ENCODE measurements at places on chromosomes 5 and 9.
A peak's percentile ranks its signal among the peaks of the same experiment; 100 is the strongest.

DNA sequence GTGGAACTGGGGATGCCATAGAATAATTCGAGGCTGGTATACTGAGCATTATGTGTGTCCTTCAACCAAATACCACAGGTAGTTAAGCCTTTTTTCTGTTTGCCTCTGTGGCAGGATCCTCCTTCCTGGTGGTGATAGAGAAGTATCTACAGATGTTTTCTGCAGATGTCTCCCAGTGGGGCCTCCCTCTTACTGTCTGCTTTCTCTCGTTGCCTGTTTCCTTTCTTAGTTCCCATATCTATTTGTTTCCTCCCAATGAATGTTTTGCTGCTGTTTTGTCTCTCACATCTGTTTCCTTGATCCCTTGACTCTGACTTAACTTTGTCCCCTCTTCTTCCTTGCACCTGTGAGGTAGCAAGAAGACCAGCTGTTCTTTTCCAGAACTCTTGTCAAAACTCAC, 130.9 kb upstream of the NUDT12 start:
- DNase-seq = no peak

- no peak for DNase-seq
These were observed 98.8 kb downstream of the GCNT1 start for GRCh38 chr9:76557674-76558225.

GRCh38 chr5:148791696-148792095, 34.7 kb upstream of the ADRB2 start:
- DNase-seq = no peak

DNA sequence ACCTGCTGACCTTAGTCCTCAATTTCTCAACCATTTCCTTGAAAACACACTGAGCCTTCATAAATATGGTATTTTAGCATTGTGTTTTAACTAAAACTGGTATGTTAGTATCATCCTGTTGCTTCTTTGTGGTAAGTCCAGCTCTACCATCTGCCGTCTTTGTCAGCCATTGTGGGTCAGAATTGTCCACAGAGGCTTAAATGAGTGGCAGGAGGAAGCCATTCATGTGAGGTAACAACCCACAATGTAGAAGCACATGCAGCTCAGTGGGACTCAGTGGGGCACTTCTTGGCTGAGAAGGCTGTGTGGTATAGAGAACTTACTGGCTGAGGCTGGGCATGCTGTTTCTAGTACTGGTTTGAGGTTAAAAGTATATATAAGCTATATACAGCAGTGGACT, 149.2 kb upstream of the NR3C1 start:
- DNase-seq = no peak

DNA sequence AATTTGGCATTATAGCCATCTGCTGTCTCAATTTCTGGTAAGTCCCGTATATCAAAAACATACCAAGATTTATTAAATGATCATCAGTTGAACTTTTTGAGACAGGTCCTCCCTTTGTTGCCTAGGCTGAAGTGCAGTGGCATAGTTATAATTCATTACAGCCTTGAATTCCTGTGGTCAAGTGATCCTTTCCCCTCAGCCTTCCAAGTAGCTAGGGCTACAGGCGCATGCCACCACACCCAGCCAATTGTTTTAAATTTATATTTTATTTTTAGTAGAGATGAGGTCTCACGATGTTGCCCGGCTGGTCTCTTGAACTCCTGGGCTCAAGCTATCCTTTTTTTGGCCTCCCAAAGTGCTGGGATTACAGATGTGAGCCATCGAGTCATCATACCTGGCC, 418.9 kb downstream of the ARHGEF28 start:
- no peak for DNase-seq

DNA sequence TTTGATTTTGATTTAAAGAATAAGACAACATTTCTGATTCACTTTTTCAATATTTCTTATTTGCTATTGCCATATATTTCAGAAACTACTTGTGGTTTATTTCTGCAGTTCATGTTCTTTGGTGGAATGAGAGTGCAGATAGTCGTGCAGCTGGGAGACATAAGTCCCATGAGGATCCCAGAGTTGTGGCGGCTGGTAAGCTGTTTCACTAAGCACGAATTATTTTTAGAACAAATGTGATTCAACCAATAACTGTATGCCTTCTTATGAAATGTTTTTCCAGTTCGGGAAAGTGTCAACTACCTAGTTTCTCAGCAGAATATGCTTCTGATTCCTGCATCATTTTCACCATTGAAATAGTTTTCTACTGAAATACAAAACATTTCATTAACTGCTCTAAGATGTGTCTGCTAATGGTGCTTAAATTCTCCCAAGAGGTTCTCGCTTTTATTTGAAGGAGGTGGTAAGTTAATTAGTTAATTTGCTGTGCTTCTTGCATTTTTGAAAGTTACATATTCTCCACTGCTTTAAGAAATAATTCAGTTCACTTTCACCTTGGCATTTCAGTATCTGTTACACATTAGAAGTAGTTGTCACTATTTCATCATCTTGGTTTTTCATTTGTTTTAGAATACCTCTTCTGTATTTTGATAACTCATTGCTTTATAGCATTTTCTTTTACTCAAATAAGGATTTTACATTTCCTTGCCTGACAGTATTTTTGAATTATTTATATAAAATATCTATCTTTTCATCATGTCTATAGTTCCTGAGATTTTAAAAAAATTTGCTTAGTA, 9.0 kb downstream of the NIPSNAP3B start:
- peak; percentile 46 for DNase-seq

GRCh38 chr5:171207256-171207847, 101.7 kb upstream of the TLX3 start:
- DNase-seq = peak; percentile 28

DNA sequence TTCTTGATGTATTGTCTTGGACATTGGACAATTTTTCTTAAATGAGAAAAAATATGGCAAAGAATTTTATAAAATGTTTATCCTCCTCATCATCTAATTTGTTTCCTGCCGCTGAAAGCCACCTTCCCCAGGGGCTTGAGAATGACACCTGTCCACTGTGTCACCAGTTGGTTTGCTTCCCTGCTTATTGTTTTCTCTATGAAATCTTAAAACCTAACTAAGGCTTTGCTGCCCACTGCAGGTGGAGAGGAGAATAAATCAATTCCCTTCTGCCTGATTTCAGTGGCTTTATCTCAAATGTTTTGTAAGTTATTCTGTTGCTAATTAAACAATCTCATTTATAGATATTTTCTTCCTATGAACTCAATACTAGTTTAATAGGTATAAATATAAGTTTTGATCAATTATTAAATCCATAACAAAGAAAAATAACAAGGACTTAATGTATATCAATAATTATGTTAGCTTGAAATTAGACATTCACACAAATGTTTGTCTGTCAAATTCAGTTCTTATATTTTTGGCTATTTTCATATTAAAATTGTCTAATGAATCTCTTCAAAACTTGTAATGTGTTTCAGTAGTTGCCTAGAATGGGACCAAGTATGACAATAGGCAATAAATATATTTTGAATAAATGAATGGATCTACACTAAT, 822.5 kb downstream of the PTPRD start:
- peak; percentile 58 for DNase-seq

GRCh38 chr9:36152741-36153438, 16.3 kb upstream of the CCIN start:
- DNase-seq = no peak

DNA sequence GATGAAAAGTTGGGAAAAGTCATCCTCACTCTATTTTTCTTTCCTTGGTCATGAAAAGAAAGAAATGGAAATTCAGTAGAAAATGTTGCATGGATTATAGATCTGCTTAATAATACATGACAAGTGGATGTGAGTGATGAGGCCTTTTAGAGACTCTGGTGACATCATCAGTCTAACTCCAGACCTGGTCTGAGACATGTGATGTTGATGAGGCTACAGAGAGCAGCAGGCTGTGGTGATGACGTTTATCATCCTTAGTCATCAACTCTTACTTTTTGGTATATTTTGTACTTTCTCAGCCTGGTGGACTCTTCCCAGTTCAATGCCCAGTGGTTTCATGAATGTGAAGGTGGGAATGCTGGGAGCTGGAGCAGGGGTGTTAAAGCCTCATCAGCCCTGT, 116.4 kb downstream of the TTLL11 start:
- no peak for DNase-seq

DNA sequence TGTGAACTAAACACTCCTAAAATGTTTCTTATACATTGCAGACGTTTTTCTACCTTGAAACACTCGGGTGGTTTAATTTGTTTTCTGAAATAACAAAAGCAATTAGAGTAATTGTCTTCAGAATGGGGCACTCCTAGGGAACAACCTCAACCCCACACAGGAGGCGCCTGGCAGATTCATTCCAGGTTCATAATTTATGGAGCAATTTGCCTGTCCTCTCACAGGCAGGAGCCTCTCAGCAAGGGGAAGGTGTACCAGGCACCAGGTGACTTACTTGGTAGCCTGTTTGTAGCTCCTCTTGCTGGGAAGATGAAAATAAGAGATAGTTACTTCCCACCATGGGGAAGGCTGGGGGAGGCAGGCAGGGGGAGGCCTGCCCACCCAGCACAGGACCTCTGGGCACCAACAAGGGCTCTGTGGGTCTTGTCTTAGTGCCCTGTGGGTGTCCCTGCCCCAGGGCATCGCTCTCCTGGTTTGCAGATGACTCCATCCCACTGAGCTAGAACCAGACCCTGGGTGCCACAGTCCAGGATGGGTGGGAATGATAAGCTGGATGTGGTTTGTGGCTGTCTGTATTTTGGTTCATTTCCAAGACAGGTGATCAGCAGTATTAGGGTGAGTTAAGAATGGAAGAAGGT, 144.4 kb downstream of the FSTL4 start:
- no peak for DNase-seq

DNA sequence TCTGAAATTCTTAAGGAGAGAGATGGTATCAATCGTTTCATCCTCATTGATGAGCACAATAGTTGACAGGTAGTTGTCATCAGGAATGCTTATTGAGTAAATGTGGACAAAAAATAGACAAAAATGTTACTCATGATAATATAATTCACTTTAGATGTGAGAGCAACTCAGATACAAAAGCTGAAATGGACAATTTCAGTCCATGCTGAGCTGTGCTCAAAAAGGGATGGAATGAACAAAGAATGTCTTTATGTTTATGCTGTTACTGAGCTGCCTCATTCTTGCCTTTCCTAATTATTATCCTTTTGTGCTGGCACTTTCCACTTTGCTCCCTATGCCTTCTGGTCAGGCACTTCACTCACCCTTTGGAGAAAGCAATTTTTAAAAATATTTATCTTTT, 49.5 kb downstream of the JAKMIP2 start:
- no peak for DNase-seq

- DNase-seq = no peak
These were observed 268.6 kb downstream of the TRPM3 start for GRCh38 chr9:70852711-70853240.

DNA sequence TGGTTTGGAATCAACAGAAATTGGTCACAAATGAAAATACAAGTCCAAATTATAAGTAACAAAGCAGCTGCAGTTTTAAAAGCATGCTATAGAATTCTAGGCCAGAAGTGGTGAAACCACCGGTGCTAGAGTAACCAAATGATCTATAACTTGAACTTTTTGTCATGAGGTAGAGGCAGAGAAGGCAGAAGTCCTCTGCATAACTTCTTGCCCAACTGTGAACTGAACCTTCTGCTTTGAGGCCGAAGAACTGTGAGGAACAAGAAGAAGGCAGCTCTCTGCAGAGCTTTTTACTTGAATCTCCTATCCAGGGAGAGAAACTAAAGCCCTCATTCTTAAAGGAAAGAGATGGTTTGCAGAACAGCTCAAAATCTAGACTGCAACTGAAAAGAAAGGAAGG, 36.2 kb upstream of the TENT2 start:
- DNase-seq = no peak

DNA sequence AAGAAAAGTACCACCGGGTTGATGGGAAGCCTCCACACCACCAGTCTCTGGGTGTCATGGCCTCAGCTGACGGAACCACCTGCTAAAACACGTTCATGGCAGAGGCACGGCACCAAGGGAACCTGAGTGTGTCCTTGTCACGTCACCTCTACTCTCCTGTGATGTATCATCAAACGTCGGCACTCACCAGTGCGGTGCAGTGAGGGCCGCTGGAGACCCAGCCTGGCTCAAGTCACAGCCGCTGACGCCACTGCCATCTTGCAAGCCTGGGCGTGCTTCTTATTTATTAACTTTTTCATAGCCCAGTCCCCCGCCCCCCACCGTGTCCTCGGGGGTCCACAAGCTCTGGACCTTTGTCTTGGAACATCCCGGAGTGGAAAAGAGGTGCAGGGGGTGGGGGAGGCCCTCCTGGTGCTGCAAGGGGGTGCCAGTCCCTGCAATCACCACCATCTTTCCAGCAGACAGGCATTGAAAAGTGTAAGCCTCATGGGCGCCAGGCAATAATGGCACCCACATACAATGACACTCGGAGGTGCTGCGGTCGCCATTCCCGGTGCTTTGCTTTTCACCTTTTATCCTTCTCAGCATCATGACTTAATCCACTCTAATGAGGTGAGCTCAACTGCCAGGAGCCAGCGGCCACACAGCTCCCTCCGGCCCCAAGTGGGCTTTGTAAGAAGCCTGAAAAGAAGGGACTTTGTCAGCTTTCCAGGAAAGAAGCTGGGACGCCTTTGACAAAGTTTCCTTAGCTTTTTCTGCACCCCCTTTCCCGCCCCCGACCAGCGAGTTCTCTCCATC, 202.3 kb upstream of the IRX1 start:
- DNase-seq = no peak

DNA sequence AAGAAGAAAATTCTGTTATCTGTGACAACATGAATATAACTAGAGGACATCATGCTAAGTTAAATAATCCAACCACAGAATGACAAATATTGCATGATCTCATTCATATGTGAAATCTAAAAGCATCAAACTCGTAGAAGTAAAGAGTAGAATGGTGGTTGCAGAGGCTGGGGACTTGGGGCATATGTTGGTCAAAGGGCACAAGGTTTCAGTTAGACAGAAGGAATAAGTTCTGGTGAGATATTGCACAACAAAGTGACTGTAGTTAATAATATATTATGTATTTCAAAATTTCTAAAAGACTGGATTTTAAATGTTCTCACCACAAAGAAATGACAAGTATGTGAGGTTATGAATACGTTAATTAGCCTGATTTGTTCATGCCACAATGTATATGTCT, 24.8 kb downstream of the GRIA1 start:
- DNase-seq = no peak

GRCh38 chr5:160042671-160043070, 33.7 kb downstream of the TTC1 start:
- no peak for DNase-seq

- DNase-seq = no peak
These were observed 2.4 kb downstream of the NFIL3 start for GRCh38 chr9:91421128-91421765.

Data from GM12865 (cell line).